AG09319 (cell line): ENCODE measurements at places on chromosomes 1 and 21.

DNA sequence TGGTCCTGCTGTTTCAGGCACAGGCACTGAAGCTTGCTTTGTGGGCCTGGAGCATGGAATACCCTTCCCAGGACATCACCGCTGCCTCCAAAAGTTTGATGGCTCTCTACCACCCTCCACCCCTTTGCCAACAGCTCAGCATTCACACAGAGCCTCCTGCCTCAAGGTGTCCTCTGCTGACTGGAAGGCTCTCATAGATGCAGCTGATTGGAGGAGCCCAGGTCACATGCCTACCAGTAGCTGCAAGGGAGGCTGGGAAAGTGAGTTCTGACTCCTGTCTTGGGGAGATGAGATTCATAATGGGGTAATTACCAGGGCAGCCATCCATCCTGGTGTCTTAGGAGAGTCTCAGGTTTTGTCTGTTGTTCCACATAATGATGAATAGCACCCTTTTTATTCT is 124.8 kb upstream of the GRIK3 start:
- no peak for DNase-seq

DNA sequence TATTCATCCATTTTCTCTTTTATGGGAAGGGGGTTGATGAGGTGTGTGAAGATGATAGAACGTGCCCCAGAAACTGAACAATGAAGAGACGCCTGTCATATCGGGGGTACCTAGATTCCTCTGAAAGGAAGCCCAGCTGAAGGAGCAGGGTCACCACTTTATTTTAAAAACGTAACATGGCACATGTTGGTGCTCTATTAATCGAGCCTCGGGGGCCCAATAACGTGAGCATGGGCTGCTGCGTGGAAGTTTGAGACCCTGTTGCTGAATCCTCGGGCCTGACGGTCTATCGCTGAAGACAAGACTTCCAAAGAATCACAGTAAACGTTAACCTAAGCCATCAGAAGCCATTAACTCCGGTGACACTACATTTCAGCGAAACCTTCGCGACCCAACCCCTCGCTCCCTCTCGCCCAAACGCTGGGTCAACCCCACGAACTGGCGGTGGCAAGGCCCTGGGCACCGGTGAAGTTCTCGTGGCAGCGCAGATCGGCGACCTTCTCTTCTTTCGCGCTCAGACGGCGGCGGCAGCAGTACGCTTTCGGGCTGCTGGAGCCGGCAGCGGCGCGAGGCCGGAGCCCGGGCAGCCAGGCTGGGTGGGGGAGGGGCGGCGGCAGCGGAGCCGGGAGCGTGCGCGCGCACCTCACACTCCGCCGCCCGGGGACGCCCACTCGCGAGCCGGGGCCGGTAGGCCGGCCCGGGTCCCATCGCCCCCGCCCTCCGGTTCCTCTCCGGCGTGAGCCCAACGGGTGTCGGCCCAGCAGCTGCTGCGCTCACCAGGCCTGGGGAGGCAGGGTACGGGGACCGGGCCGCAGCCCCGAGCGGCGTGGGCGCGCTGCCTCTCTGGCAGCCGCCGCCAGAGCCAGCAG is 838 bp upstream of the MAN1A2 start:
- peak; percentile 45 for DNase-seq

DNA sequence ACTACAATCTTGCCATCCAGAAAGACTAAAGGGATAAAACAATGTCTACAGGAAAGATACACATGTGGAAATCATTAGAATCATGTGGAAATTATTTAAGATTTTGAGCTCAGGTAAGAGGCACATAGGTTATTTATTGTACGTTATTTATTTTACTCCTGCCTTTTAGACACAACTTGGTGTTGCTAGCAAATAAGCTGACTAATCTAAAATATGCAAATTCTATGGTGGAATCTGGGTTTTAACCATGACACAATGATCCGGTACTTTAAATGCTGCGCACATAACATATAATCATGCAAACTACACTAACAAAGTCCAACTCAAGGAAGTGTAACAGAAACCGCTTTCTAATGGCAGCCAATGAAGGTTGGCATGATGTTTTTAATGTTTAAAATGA is 112.5 kb downstream of the IFI44 start:
- DNase-seq, result no peak

DNA sequence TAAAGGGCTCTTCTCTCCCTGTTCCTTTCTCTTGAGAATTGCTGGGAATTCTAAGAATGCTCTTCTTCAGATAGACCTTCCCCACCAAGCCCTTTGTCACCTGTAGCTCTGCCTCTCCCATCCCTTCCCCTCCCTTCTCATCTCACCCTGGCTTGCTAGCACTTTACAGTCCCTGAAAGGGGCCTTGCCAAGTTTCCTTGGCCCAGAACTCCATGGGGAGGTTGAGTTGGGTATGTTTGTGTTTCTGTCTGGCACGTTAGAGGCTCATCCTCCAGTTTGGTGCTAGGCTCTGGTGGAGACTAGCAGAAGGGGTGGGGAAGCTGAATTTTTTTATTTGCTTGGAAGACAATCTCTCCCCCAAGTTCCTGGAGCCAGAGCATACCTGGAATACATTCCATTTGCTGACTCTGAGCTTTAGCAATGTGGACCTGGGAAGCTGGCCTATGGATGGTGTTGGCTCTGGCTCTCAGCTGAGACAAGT is 4.9 kb downstream of the CGN start:
- DNase-seq, result no peak

GRCh38 chr21:43692949-43693348 is 26.0 kb upstream of the PDXK start:
- DNase-seq, result no peak

DNA sequence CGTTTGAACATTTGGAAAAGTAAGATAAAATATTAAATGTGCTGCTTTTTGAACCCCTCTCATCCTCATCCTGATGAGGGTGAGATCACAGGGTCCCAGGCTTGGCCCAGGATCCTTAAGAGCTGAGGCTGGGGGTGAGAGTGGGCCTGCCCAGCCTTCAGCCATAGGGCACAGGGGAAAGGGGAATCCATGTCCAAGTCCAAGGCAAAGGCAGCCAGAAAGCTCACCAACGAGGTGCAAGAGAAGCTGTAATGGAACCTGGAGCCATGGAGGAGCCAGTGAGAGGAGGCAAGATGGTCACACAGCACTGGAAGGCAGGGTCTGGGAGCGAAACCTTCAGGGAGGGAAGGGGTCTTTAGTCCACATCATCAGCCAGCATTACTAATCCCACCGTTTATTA is 191.9 kb downstream of the RRAGC start:
- DNase-seq, result no peak

DNA sequence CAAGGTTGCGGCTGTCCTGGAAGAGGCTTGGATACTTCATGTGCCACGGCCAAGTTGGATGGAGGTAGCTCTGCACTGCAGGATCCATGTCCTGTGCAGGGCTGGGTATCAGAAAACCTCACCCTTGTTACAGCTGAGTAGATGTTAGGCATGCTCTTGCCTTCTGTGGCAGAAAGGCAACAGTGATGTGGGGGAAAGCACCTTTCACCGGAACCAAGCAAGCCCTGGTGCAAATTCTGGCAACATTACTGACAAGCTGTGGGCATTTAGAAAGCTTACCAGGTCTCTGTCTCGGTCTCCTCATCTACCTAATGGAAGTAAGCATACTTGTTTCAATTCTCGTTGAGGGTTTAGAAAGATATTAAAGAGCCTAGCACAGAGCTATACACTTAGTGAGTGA is 14.5 kb upstream of the CDCA8 start:
- DNase-seq, result no peak

GRCh38 chr21:46597031-46597430 is 7.9 kb downstream of the S100B start:
- no peak for DNase-seq

GRCh38 chr1:200888349-200888838 is 6.3 kb upstream of the INAVA start:
- DNase-seq, result no peak

- no peak for DNase-seq
Measured at GRCh38 chr1:46113948-46114347, 18.5 kb downstream of the PIK3R3 start.

DNA sequence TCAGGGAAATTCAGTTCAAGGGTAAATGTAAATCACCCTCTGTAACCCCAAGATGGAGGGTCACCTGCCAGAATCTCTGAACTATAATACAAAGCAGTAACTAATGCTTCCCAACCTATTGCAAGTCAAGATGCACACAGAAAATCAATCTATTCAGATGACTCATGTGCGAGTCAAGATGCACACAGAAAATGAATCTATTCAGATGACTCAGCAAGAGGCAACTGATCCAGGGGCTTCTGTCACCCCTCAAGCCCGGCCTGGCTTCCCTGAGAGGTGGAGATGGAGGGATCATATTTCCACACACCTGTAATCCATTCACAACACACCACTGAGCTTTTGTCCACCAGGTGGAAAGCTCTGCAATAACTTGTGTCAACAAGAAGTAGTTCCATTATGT is 17.4 kb upstream of the HIVEP3 start:
- DNase-seq, result no peak

GRCh38 chr1:111801071-111801850 is 45.6 kb downstream of the DDX20 start:
- no peak for DNase-seq

DNA sequence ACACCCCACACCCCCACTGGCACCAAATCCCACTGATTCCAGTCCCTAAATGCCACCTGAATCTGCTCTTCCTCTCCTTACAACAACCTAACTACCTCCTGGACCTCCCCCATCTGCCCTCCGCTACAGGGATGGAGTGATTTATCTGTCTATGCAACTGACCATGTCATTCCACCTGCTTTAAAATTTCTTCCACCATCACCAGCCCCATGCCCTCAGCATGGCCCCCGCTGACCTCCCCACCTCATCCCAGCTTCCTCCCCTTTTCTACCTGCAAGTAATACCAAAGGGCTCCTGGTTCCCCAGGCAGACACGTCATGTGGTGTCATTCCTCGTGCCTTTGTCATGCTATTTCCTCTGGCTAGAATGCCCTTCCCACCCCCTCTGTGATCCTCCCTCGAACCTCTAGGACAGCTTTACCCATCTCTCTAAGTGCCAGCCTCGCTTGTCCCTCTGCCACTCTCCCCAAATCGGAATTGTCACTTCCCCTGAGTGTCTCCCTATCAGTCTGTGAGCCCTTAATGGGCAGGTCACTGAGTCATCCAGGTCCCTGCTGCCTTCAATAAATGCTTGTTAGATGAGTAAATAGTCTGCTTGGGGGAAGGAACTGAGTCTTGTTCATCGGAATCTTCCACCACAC is 3.7 kb downstream of the GJB4 start:
- DNase-seq, result no peak

DNA sequence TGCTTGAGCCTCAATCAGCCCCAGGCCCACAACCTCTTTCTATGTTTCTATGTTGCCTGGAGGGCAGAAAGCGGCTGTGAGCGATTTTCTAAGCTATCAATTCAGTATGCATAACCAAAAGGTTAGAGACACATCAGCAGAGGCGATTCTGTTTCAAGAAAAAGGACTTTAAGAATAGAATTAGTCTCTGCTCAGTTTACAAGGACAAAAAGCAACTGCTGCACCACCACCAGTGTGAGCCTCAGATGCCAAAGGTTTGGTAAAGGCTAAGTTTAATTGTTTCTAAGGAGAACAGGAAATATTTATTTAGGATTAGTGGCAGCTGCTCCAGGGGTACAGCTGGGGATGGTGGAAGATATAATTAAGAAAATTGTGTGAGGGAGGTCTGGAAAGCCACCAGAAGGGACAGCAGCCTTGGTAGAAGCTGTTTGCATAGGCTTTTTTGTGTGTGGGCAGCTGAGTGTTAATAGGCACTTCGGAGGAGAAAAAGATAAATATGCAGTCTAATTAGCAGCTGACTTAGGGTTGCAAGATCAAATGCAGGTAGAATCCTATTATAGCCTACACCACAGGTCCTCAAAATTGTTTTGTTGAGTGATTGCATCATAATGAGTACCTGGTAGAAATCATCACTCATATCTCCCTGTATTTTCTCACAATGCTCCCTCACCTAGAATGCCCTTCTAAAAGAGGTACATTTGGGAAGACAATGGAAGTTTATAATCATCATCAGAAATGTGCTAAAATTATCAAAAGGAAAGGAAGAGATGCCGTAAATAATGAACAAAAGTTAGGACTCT is 35.8 kb downstream of the ZC3H11B start:
- no peak for DNase-seq

- DNase-seq, result no peak
Measured at GRCh38 chr1:55575571-55576279, 360.6 kb upstream of the USP24 start.

GRCh38 chr1:88394958-88395357 is 289.1 kb upstream of the PKN2 start:
- no peak for DNase-seq

DNA sequence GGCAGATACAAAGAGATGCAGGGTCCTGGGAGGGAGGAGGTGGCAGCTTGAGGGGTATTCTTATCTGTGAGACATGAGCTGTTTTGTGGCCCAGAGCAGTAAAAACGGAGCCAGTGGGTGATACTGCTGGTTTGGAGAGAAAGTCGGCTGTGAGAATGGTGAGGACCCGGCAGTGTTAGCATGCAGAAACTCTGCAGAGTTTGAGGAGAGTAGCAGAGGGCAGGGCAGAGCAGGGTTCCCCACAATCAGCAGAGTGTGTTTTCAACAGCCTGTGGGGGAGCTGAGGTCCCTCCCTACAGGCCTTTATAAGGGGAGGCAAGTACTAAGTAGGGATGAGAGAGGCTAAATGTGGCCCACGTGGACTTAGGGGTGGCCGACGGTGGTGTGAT is 423 bp downstream of the SLAMF8 start:
- no peak for DNase-seq

DNA sequence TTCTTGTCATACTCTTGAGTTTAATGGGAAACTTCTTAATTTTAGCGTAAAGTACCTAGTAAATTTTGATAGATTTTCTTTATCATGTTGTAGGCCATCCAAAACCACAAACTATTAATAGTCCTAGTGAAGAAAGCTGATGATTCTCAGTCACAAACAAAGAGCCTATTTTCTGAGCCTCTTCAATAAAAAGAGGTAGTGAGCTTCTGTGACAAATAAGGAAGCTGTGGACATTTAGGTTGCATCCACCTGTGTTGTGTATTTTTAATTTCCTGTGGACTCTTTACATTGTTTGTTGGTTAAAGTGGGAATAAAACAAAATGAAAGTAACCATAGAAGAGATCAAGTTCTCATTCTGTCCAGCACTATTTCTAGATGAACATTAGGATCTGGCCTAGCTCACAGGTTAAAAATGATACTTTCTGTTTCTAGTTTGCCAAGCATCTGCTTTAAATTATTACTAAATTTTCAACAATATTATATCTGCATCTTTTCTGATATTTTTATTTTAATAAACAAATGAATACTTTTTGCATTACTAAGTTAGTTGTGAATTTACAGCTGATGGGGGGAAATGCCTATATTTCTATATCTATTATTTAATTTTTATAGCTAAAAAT is 702.2 kb upstream of the ADGRL4 start:
- DNase-seq, result no peak

DNA sequence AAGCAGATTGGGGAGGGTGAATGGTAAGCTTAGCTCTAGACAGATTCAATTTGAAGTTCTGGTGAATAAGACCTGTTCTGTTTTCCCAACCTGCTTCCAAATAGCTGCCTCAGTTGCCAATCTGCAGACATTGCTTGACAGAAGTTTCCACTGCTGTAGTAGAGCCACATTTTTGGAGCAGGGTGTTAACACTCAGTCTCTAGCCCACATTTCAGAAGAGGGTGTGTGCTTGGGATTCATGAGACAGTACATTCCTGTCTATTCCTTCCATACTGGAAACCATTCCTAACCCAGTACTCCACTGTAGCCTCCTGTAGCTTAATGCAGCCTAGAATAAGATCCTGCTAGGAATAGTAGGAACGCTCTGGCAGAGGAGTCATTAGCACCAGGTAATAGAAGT is 450.5 kb downstream of the NUF2 start:
- DNase-seq, result no peak

GRCh38 chr1:203306089-203306964 is 1.0 kb downstream of the BTG2 start:
- peak; percentile 60 for DNase-seq

- DNase-seq, result no peak
Measured at GRCh38 chr1:221439008-221439746, 302.7 kb downstream of the DUSP10 start.
